ENCODE measurements at places on chromosomes 13 and 19.
A peak's percentile ranks its signal among the peaks of the same experiment; 100 is the strongest.

GRCh38 chr19:51196181-51196580 lies 28.7 kb upstream of the CD33 start:
- DNase-seq = no peak

- DNase-seq = no peak
These were observed 3.0 kb downstream of the TTYH1 start for GRCh38 chr19:54418030-54418929.

- DNase-seq = no peak
These were observed 123.3 kb downstream of the AKAP11 start for GRCh38 chr13:42395086-42395821.

- peak; percentile 75 for DNase-seq
These were observed 49.9 kb downstream of the AP1M1 start for GRCh38 chr19:16247353-16248182.

- DNase-seq = no peak
These were observed 8.6 kb downstream of the EFNB2 start for GRCh38 chr13:106526738-106527444.

DNA sequence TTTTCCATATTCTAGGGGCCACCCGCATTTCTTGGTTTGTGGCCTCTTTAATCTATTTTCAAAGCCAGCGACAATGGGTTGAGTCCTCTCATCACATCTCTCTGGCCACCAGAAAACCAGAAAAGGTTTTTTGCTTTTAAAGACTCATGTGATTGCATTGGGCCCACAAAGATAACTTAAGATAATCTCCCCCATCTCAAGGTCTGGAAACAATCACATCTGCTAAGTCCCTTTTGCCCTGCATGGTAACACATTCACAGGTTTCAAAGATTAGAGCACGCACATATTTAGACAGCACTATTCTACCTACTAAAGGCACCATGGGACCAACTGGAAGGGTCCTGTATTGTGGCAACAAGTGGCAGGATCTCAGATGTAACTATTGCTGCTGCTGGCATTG lies 147.0 kb upstream of the MIR17HG start:
- no peak for DNase-seq

GRCh38 chr13:22027566-22027965 lies 356.7 kb downstream of the FGF9 start:
- DNase-seq = no peak

DNA sequence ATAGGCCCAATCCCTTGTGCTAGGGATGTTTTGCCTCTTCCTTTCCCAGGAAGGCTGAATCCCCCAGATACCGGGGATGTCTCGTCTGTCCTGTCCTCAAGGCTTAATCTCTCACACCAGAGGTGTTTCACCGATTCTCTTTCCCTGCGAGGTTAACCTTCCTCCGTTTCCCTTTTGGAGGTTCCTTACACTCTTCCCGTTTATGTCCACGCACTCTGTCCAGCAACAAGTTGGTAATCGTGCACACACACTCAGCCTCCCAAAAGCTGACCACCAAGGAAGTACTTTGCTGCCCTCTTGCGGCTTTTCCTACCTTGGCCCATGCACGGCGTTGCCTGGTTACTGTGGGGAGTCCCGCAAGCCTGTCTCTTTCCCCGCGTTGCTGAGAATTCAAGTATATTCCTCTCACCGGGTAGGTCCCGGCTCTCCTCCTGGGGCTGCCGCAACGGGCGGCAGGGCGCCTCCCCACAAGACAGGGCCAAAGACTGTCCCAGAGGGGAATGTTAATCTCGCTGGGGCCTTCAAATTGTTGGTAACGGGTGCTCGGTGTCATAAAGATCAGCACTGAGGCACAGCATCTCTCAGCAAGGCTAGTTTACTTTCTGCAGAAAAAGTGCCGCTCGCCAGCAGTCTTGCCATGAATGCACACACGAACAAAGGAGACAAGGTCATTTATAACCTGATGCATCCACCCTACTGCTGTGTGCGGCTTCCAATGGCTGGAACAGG lies 36.7 kb upstream of the CD177 start:
- DNase-seq = no peak

DNA sequence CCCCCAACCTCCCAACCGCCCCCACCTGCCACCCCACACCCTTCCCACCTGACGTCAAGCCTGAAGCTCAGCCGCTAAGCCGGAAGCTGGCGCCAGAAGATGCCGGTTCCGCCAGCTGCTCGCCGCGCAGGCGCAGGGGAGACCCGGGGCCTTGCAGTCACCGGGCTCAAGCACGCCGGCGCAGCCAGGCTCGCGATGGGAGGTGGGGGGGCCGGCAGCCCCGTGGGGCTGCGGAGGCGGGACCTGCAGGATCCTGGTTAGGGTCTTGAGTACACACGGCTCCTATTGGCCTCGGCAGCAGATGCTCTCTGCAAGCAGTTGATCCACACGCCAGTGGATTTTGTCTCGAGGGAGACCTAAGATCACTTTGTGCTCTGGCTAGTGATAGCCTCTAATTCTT lies at the start of gene LIG4:
Gene LIG4, minus strand, starts transcription at position 101 of the 400 bp plus-strand sequence. CDS start 4,268 bp downstream, outside the sequence.
- DNase-seq = peak; percentile 89

- no peak for DNase-seq
These were observed 130.7 kb upstream of the SGCG start for GRCh38 chr13:23050126-23050525.

GRCh38 chr13:110714797-110715394 lies 1.4 kb downstream of the ING1 start:
- DNase-seq = peak; percentile 40

DNA sequence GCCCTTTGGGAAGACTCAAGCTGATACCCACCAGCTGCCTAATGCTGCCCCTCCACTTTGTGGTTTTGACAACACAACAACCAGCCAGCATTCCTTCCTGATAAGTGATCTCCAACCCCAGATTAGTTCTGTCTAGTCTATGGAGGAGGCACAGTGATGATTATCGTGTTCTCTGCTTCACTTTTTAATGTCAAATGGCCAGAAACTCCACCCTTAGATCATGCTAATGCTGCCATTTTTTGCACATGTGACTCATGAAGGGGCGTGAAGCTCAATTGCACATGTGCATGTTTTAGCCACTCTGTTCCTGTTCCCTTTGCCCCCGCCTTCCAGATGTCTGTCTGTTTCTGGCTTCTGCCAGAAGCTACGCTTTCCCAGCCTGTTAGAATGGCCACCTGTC lies 199.8 kb downstream of the COG6 start:
- no peak for DNase-seq

- no peak for DNase-seq
These were observed 28.4 kb downstream of the SAE1 start for GRCh38 chr19:47158879-47159503.

DNA sequence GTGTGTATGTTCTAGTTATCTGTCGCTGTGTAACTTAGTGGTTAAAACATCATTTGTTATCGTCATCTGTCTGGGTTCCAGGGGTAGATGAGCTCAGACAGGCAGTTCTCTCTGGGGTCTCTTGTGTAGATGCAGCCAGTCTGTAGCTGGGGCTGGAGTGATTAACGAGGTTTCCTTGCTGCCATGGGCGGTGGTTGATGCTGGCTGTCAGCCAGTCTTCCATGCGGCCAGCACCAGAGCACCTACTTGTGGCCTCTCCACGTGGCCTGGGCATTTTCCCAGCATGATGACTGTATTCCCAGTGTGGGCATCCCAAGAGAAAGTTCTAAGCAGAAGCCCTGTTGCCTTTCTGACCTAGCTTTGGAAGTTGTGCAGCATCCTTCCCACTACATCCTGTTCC lies 10.7 kb downstream of the ERCC5 start:
- no peak for DNase-seq

DNA sequence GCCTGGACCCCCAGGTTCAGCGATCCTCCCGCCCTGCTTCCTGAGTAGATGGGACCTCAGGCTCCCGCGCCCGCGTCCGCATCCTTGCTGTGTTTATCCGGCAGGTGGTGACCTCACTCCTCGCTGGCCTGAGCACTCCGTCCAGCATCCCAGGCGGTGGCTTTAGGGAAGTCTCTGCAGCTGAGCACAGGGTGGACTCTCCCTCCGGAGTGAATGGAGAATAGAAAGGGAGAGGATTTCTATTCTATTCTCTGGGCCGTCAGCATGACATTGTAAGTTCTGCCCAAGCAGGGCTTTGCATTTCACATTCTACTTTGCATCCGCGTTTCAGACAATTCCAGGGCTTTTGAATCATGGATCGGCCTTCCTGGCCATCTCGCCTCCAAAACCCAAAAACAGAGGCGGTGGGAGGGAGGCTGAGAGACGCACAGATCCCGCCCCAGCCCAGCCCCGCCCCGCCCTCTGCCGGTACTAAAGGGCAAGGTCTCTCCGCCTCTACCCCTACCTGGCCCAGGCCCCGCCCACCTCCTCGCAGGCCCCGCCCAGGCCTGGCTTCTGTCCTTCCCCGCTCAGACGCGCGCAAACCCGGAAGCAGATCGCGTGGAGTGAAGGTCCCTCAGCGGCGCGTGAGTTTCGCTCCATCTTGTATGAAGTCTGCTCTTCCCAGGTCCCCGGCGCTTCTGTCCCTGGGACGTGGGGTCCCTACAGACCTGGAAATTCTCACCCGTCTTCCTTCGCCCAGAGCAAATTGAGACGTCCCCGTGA lies at the start of gene ZNF525:
Gene ZNF525, plus strand, starts transcription at position 572 of the 765 bp plus-strand sequence. CDS start 6,577 bp downstream, outside the sequence.
- DNase-seq = peak; percentile 95

GRCh38 chr19:46984077-46985010 lies 35.3 kb upstream of the NPAS1 start:
- no peak for DNase-seq

GRCh38 chr19:15584541-15585115 lies 30.4 kb upstream of the CYP4F8 start:
- peak; percentile 69 for DNase-seq

DNA sequence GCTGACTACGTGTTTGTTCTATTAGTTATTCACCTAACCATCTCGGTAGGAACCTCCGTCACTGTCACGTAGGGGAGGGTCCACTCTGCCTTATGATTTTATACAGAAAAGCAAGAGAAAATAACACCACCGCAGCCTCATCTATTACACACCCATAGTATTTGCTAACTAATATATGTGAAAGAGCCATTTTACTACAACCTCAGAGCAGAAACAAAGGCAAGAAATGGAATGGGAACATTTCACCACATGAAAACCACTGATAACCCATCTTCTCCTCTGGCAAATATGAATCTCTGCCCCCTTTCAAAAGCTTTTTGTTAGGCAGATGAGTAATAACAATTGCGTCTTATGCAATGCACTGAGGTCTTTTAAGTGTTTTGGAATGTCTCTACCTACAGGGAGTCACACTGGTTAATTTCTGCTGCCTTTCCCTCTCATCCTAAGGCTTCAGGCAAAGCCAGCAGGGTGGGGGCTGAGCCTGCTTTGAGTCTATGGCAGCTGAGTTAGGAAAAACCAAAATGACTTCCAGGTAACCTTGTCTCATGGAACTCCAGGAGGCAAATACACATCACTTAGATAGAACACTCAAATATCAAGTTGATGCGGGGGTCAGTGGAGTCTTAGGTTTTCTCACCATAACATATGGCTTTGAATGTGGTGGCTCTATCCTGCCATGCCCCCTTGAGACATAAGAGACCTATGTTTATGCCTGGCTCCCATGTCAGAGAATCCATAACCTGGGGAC lies 15.0 kb downstream of the TSHZ3 start:
- no peak for DNase-seq

- no peak for DNase-seq
These were observed 5.1 kb upstream of the FCER2 start for GRCh38 chr19:7706955-7707456.

DNA sequence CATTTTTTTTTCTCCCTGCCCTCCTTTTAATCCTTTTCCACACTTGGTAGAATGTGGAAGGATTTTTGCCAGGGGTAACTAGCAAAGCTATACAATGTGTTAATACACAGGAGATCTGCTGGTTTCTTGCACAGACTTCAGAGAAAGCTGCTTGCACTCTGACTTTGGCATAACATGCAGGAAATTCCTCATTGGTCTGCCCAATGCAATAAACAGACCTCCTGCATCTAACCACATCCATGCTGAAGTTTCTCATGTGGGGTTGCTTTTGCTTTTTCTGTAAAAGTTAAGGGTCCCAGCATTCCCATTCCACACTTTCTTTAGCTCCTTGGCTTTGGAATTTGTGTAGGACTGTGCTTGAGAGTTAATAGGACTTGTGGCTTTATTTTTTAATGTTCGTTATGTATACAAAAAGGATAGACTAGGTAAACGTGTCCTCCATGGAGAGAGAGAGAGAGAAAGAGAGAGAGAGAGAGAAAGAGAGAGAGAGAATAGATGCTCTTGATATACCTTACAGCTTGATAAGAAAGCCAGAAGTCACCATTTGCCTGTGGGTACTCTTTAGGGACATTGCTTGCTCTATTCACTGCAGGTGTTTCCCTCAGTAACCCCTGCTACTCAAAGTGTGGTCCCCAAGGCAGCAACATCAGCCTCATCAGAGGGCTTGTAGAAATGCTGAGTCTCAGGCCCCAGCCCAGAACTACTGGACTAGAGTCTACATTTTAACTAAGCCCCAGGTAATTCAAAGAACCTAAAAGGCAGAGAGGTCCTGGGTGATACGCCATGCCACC lies 170.5 kb downstream of the SHISA2 start:
- DNase-seq = no peak

DNA sequence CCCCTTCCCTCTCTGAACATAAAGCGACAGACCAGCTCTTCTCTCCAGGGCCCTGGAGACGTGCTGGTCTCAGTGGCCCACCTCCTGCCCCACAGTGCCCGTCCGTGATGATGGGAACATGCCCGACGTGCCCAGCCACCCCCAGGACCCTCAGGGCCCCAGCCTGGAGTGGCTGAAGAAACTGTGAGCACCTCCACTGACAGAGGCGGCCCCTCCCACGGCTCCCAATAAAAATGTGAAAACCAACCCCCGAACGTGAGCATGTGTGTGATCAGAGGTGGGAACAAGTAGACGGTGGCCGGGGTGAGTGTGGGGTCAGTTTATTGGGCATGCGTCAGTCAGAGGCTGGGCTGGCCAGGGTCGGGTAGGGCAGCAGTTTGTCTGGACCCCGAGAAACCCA lies 4.1 kb downstream of the NDUFA3 start:
- no peak for DNase-seq

- no peak for DNase-seq
These were observed 7.2 kb upstream of the PABPC3 start for GRCh38 chr13:25088562-25089221.

GRCh38 chr13:33367171-33367895 lies 81.8 kb upstream of the STARD13 start:
- DNase-seq = no peak

DNA sequence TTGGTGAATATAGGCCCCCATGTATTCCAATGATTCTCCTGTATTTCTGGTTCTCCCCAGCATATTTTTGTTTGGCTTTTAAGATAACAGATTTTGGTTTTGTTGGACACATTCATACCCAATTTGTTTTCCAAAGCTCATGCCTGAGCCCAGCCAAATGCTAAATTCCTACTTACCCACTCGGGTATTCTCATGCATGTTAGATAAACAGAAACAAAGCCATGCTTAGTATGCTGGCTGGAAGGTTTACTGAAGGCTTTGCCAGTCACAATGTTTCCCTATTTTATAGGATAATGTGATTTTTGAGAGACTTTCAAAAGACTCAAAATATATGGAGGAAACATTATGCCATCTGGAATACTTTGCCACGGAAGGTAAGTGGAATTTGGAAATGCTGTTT lies 206.8 kb downstream of the ATP8A2 start:
- DNase-seq = no peak
